ENCODE measurements at places on chromosomes 7 and 10.
A peak's percentile ranks its signal among the peaks of the same experiment; 100 is the strongest.

GRCh38 chr7:72337390-72338167, 74.6 kb downstream of the CALN1 start:
- no peak for DNase-seq

DNA sequence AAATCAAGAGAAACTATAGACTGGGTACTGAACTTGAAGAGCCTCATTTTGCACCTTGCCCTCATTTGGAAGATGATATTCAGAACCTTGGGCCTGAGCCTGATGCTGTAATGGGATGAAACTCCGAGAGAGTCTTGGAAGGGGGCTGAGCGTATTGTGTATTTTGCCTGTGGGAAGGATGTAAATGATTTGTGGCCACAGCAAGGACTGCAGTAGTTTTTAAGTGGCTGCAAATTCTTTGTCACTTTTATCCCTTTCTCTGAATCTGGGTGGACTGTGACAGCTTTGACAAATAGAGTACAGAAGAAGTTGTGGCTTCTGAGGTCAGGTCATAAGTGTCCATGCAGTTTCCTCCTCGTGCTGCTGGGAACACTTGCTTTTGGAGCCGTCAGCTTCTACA, 221.2 kb downstream of the ADRA2A start:
- no peak for DNase-seq

GRCh38 chr7:130719541-130719940, 14.5 kb downstream of the KLF14 start:
- no peak for DNase-seq

DNA sequence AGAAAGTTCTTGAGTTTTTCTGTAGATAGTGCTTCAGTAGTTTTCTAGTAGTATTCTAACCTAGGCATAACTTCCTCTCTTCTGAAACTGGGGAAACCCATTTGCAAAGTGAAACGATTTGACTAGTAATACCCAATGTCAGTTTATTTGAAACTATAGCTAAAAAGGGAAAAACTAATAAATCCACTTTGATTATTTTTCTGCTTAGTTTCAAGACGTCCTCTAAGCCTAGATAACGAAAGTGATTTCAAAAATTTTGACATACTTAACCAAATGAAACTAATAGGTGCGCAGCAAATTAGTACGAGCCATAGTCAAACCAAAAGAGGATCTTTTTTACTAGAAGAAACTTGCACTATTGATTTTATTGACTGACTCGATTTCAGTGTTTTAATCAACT, 9.8 kb upstream of the SP8 start:
- DNase-seq: no peak

DNA sequence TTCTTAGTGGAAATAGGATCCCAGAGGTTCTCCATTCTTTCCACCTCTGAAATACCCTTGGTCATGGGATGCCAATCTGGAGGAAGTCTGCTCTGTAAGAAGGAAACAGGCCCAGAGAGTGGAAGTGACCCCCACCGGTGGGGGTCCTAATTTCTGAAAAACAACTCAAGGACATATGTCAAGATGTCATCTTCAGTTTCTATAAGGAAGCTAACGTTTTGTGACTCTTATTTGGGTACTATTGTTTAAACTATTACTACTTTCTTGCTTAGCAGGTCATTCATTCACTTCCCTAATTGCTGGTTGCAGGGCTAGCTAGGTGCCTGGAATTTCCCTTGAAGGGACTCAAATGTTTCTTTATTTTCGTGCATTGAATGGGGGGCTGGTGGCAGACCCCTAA, 1.9 kb upstream of the ZNF775 start:
- no peak for DNase-seq

DNA sequence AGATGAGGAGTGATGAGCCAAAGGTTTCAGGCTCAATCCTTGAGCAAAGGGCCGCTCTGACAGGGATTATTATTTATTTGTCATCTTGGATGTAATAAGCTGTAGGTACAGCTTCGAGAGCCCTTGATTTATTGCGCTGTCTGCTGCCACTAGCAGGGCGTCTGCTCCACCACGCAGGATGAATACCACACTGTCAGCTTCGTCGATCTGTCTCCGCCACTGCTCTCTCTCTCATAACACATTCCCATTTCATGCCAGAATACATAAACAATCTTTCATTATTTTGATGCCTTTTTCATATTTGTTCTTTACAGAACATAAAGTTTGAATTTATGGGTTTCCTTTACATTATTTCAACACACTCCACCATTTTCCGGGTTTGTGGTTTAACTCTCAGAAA, 276.6 kb downstream of the LRMDA start:
- no peak for DNase-seq

GRCh38 chr10:14513123-14513522, 182.4 kb upstream of the FRMD4A start:
- DNase-seq: no peak

- no peak for DNase-seq
These were observed 121.9 kb downstream of the USP6NL start for GRCh38 chr10:11489591-11489990.

DNA sequence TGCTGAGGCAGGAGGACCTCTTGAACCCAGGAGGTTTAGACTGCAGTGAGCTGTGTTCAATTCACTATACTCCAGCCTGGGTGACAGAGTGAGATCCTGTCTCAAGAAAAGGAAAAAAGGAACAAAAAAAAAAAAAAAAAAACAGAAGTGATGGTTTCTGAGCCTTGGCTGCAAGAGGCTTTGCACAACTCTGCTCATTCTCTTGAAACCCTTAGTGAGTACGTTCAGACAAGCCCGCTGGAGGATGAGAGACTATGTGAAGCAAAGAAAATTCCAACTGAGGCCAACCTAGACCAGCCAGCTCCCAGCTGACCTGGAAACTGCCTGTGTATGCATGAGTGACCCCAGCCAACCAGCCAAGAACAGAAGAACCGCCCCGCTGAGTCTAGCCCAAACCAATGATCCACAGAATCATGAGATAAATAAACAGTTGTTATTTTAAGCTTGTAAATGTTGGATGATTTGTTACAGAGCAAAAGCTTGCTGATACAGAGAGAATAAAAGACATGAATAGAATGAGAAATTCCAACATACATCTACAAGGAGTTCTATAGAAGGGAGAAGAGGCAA, 50.6 kb upstream of the FZD9 start:
- no peak for DNase-seq

- DNase-seq: no peak
These were observed 18.8 kb downstream of the ANXA11 start for GRCh38 chr10:80186364-80187012.

GRCh38 chr7:129530795-129531391, 28.6 kb downstream of the SMKR1 start:
- DNase-seq: peak; percentile 10

DNA sequence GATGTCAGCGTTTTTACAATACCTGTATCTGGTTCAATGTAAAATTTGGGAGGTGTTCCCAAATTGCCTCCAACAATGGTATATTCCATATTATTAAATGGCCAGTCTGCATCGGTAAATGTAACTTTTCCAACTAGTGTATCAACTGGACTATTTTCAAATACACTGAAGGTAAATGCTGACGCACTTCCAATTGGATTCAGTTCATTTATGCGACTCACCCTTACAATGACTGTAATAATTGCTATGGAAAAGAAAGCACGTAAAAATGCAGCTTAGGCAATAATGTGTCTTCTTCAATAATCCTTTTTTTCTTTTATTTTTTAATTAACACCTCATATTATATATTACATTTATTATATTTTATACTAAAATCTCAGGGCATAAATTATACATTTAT, 209.1 kb downstream of the HGF start:
- DNase-seq: no peak

- no peak for DNase-seq
These were observed 223.2 kb downstream of the MAD1L1 start for GRCh38 chr7:2009541-2010001.

DNA sequence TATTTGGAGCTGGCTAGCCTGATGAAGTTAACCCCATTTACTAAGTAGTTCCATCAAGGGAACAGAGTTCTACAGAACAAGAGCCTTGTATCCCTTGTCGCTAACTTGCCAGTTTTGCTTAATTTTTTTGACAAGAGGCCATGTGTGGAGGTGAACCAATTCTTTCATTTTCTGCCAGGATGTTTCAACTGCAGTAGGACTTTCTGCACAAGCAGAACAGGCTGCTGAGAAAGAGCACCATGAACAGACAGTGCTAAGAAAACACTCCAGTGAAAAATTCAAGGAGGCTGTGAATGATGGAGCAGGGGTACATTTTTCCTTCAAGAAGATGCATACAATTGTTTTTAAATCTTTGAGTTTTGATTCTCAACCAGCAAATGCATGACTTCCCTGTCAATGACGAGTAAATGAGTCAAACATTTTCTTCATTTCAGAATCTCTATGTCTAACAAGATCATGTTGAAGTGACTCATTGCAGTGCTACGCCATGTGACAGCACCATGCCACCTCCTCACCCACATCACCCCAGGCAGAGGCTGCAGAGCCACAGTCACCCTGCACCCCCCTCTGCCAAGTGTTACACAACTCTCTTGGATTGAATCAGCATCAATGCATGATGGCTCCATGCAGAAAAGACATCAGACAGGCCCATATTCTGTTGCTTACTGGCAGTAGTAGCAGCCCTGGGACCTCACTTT, 193.1 kb downstream of the COBL start:
- DNase-seq: peak; percentile 26
